Mononuclear cell (primary cell): ENCODE measurements at places on chromosomes 6 and 20. TPM values are rescaled to one million over a fixed set of nuclear protein-coding genes. Genes with fewer than 3 reads are reported as not detected.

The ADGRF4 gene
- not detected for total RNA-seq

The DEF6 gene
- 80.1 TPM for total RNA-seq

The LTB gene
- total RNA-seq, result 191 TPM

The BPIFB4 gene
- not detected for total RNA-seq

The LINC00237 gene
- not detected for total RNA-seq
